H1 (cell line): ENCODE measurements at places on chromosomes 7 and 10.

DNA sequence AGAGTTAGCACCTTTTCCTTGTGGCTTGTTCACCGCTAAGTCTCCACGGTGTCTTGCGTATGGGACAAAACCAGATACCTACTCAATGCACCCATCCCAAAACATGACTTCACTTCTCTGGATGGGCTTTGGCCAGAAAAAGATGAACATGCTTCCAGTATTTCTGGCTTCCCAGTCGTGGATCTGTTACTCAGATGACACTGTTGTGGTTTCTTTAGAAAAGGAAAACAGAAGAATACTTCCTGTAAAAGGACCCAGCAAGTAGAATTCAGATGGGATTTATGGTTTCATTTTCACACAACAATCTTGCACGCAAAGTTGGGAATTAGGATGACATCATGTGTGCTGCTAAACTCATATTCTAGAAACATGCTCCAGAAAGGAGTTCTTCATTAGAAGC lies 216.7 kb downstream of the ADAM12 start:
- H3K27ac ChIP-seq, result no peak overlapping the region
- H3K27me3 ChIP-seq, result no peaks in the 10 kb centered on the region
- DNase-seq, result no peak
- no peaks in the 10 kb centered on the region for H3K36me3 ChIP-seq

- no peak overlapping the region for H3K4me3 ChIP-seq
- H3K36me3 ChIP-seq, result no peaks in the 10 kb centered on the region
- H3K4me1 ChIP-seq, result no peaks in the 10 kb centered on the region; the same call in 1 of the 2 replicates
- DNase-seq, result no peak
- H3K27me3 ChIP-seq, result no peaks in the 10 kb centered on the region
These were observed 92.1 kb downstream of the HIP1 start for GRCh38 chr7:75646571-75647102.

DNA sequence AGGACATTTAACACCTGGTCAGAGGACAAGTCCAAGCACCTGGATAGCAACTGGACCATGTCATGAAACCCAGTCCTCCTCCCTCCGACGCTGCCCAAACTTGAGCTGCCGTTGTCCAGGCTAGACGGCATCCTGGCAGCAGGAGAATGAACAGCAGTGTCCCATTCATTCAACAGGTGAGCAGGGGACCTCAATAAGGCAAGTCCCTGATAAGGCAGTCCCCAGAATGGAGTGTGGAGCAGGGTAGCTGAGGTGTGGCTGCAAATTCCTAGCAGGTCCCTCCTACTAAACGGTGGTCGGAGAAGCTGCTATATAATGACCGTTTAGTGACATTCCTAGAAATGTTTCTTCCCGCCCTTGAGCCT lies 169.8 kb downstream of the PRKAG2 start:
- peaks cover 2% of the 10 kb centered on the region; the same call in 1 of the 2 replicates for H3K4me1 ChIP-seq
- H3K27ac ChIP-seq, result no peak overlapping the region
- H3K27me3 ChIP-seq, result no peaks in the 10 kb centered on the region
- DNase-seq, result no peak

- peaks cover 4% of the 10 kb centered on the region for H3K36me3 ChIP-seq
- no peak for DNase-seq
- H3K4me1 ChIP-seq, result no peaks in the 10 kb centered on the region
- no peaks in the 10 kb centered on the region for H3K27me3 ChIP-seq
These were observed 71.5 kb downstream of the LRRC4 start for GRCh38 chr7:127959770-127960169.

- no peaks in the 10 kb centered on the region for H3K27me3 ChIP-seq
- DNase-seq, result no peak
- H3K4me1 ChIP-seq, result peaks cover 18% of the 10 kb centered on the region
These were observed 5.1 kb upstream of the GRB10 start for GRCh38 chr7:50787825-50788224.

GRCh38 chr10:100696477-100696901 lies 48.9 kb upstream of the PAX2 start:
- no peaks in the 10 kb centered on the region for H3K4me1 ChIP-seq
- H3K36me3 ChIP-seq, result no peaks in the 10 kb centered on the region
- no peak overlapping the region for H3K4me3 ChIP-seq
- H3K27ac ChIP-seq, result no peak overlapping the region
- DNase-seq, result no peak
- H3K27me3 ChIP-seq, result peaks cover 2% of the 10 kb centered on the region

DNA sequence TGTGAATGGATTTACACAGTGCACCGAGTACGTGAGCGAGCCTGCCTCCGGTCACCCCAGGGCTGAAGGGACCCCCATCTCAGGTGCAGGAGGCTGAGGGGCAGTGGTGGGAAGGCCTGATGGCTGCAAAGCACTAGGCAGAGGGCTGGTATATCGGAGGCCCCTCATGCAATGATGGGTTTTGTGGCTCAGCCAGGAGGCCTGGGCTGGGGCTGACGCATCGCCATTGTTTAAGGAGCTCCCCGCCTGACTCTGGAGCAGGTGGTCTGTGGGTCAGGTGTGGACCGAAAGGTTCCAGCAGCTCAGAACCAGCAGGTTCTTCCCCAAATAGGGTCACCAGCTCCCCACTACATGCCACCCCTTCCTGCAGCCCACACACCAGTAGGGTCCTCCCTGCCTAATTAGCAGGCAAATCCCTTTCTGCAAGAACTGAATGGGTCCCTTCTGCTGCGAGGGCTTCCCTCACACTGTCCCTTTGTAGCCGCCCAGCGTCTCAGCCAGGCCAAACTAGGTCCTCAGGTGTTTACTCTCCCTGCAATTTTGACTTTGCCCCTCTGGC lies 33.0 kb downstream of the OAT start:
- no peaks in the 10 kb centered on the region for H3K27me3 ChIP-seq
- H3K36me3 ChIP-seq, result no peaks in the 10 kb centered on the region
- H3K4me3 ChIP-seq, result no peak overlapping the region
- H3K27ac ChIP-seq, result no peak overlapping the region
- no peak for DNase-seq
- H3K4me1 ChIP-seq, result peaks cover 8% of the 10 kb centered on the region; the same call in 1 of the 2 replicates

GRCh38 chr10:86944031-86944419 lies 13.4 kb downstream of the MMRN2 start:
- H3K4me3 ChIP-seq, result no peak overlapping the region
- DNase-seq, result no peak
- H3K36me3 ChIP-seq, result no peaks in the 10 kb centered on the region
- H3K4me1 ChIP-seq, result peaks cover 3% of the 10 kb centered on the region
- no peak overlapping the region for H3K27ac ChIP-seq
- H3K27me3 ChIP-seq, result no peaks in the 10 kb centered on the region; the same call in 1 of the 2 replicates
